ENCODE measurements at places on chromosomes 2 and 18. TPM values are rescaled to one million over a fixed set of nuclear protein-coding genes. Genes with fewer than 3 reads are reported as not detected.

The TMEM247 gene
- not detected for total RNA-seq

GRCh38 chr2:27428978-27429541, 629 bp downstream of the NRBP1 start:
- DNase-seq, result peak; percentile 67
- H3K4me1 ChIP-seq, result peaks cover 31% of the 10 kb centered on the region
- H3K36me3 ChIP-seq, result peaks cover 16% of the 10 kb centered on the region
- H3K4me3 ChIP-seq, result peak overlapping the region; percentile 98
- no peaks in the 10 kb centered on the region for H3K27me3 ChIP-seq

The NEB gene
- 0.14 TPM for total RNA-seq

GRCh38 chr18:30457156-30457555, 585.4 kb downstream of the DSC3 start:
- no peaks in the 10 kb centered on the region for H3K4me1 ChIP-seq
- no peak overlapping the region for H3K27ac ChIP-seq
- H3K36me3 ChIP-seq, result no peaks in the 10 kb centered on the region
- no peak overlapping the region for H3K4me3 ChIP-seq

The GPR45 gene
- total RNA-seq, result not detected

- H3K36me3 ChIP-seq, result no peaks in the 10 kb centered on the region
- DNase-seq, result no peak
- no peak overlapping the region for H3K27ac ChIP-seq
Measured at GRCh38 chr18:72651033-72651432, 106.9 kb upstream of the CBLN2 start.

- no peak overlapping the region for H3K4me3 ChIP-seq
- DNase-seq, result no peak
- no peaks in the 10 kb centered on the region for H3K36me3 ChIP-seq
- H3K4me1 ChIP-seq, result no peaks in the 10 kb centered on the region
- no peak overlapping the region for H3K27ac ChIP-seq
Measured at GRCh38 chr2:11029136-11029535, 117.4 kb downstream of the KCNF1 start.

DNA sequence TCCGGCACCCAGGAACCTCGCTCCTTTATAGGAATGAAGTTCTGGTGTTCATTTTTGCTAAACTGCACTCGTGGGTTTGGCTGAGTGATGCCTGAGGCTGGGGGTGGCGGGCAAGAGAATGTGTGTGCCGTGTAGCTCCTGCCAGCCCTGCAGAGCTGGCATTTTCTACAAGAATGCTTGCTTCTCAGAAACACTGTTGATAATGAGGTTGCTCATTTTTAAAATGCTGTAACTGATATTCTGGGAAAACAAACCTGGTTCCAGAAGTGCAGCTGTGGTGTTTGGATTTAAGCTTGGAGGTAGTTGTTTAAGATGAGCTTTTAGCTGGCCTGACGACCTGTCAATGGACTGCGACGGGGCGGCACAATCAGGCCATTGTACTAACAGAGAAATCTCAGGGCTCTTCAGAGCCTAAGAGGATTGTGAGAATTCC, 511.9 kb upstream of the TNP1 start:
- DNase-seq, result no peak
- no peaks in the 10 kb centered on the region for H3K27me3 ChIP-seq
- H3K36me3 ChIP-seq, result no peaks in the 10 kb centered on the region
- H3K27ac ChIP-seq, result no peak overlapping the region
- H3K4me3 ChIP-seq, result no peak overlapping the region

DNA sequence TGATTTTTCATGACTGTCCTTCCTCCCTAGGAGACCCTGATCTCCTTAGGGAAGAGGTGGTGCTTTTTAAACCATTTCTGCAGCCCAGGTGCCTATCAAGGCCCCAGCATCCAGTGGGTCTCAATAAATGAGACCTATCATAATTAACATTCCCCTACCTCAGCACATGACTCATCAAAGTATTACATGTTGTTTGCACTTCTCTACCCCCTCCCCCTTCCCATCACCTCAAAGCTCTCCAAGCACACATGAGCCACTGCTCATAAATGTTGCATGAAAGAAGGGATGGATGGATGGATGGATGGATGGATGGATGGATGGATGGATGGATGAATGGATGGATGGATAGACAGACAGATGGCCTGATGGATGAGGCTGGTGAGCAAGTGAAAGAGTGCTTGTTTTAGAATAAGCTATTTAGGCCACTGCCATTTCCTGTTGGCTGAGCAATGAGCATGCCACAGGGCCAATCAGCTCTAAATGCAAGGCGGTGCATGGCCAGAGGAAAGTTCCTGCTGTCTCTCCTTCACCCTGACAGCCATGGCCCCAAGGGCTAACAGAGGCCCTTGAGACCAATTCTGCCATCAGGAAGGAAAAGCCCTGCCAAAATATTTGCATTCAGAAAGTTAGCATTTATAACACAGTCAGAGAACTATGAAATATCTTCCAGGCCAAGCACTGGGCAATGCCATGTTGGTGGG, 20.9 kb upstream of the STEAP3 start:
- no peaks in the 10 kb centered on the region for H3K36me3 ChIP-seq
- no peak for DNase-seq

The ANKRD36 gene
- 21.0 TPM for total RNA-seq

DNA sequence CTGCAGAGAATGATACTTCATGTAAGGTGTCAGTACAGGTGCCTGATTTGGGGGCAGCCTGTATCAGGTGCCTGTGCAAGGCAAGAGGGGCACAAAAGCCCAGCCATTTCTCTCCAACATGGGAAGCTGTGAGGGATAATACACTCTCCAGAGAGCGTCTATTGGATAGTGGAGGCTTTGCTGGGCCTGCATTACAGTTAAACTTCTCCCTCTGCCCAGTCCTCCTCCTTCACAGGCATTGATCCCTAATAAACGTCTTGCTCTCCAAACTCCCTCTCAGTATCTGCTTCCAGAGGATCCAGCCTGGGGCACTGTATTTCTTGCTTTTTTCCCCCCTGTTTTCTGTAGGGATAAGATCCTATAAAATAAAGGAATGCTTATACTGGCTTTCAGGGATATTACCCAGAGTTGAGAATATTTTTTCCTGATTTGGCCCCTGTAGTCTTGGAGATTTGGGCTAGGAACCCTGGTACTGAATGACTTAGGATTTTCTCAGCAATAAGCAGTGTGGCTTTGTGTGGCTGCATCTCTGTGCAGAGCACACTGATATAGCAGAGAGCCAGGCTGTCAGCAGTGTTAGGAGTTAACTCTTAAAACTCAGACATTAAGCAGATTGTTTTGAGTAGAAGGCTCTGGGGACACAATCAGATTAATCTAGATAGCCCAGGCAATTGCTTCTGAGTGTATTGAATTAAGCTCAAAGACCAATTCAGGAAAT, 330.6 kb downstream of the CYRIA start:
- no peak overlapping the region for H3K27ac ChIP-seq
- no peaks in the 10 kb centered on the region for H3K4me1 ChIP-seq
- peaks cover 4% of the 10 kb centered on the region for H3K27me3 ChIP-seq
- H3K36me3 ChIP-seq, result peaks cover 3% of the 10 kb centered on the region

GRCh38 chr2:220904015-220904414, 668.1 kb downstream of the EPHA4 start:
- H3K36me3 ChIP-seq, result no peaks in the 10 kb centered on the region
- H3K27ac ChIP-seq, result no peak overlapping the region
- no peaks in the 10 kb centered on the region for H3K4me1 ChIP-seq
- no peak overlapping the region for H3K4me3 ChIP-seq
- DNase-seq, result no peak

DNA sequence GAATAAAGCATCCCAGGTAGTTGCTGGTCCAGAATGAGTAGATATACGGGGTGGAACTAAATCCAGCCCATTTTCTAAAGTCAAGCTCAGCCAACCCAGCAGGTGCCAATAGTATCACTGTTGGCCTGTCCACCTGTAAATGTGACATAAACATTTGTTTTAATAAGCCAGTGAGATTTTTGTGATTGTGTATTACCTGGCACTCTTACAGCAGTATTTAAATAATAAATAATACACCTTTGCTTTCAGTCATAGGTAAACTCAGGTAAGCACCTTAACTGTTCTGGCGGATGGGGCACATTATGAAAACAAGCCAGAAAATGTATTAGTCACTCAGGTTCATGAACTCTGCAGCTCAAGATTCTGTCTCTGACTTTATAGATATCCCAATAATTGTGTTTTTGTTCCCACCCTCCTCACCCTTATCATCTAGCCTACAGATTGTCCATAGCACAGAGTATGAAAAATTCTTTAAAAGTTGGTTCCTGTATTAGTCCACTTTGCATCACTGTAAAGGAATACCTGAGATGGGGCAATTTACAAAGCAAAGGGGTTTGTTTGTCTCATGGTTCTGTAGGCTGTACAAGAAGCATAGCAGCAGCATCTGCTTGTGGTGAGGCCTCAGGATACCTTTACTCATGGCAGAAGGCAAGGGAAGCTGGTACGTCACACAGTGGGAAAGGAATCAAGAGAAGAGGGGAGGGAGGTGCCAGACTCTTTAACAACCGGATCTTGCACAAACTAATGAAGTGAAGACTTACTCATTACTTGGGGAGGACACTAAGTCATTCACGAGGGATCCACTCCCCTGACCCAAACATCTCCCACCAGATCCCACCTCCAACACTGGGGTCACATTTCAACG, 73.0 kb upstream of the CYRIA start:
- no peak for DNase-seq
- H3K36me3 ChIP-seq, result no peaks in the 10 kb centered on the region
- H3K4me1 ChIP-seq, result no peaks in the 10 kb centered on the region
- H3K27ac ChIP-seq, result no peak overlapping the region
- H3K27me3 ChIP-seq, result peaks cover 20% of the 10 kb centered on the region
- no peak overlapping the region for H3K4me3 ChIP-seq

The GPR75 gene
- total RNA-seq, result 0.35 TPM

DNA sequence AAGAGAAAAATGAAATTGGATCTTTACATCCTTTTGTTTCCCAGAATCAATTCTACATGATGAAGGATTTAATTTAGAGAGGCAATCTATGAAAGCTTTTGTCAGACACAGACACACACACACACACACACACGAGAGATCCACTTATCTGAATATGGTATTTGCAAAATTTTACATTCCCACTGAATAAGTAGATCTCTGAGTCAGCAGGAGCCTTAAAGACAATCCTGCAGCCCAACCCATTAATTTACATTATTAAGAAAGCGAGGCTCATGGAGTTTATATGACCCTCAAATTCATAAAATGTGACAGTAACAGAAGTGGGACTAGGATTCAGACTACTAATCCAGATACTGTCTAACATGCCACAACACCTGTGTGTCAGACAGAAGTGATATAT, 404.4 kb downstream of the NRXN1 start:
- no peak for DNase-seq
- H3K4me3 ChIP-seq, result no peak overlapping the region
- H3K27me3 ChIP-seq, result no peaks in the 10 kb centered on the region
- H3K27ac ChIP-seq, result no peak overlapping the region

DNA sequence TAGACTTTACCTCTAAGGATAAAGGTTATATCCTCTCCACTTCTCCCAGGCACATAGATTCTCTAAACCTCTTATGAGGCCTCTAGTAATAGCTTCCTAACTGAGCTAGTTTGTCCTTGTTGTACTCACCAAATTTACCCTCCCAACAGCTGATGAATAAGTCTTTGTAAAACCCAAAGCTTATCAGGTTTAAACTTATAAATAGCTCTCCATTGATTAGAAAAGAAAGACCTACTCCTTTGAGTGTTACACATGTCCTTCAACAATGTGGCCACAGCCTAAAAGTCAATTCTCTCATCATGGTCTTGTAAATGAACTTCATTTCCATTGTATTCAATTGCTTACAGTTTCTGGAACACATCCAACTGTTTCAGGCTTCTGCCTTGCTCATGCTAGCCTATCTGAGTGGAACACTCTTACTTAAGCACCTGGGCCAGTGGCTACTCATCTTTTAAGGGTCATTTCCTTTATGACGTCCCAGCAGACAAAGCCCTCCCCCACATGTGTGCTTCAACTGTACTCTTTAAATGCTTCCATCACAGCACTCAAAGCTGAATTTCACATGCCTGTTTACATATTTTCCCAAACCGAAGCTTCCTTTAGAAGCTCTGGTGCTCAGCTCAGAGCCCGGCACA, 131.6 kb downstream of the CDH2 start:
- DNase-seq, result no peak
- no peak overlapping the region for H3K4me3 ChIP-seq
- H3K27me3 ChIP-seq, result no peaks in the 10 kb centered on the region
- H3K36me3 ChIP-seq, result no peaks in the 10 kb centered on the region
- H3K27ac ChIP-seq, result no peak overlapping the region

The PLGLB2 gene
- not detected for total RNA-seq

The DYSF gene
- 0.05 TPM for total RNA-seq

The TRAK2 gene
- total RNA-seq, result 10.4 TPM

The NPHP1 gene
- 1.1 TPM for total RNA-seq

DNA sequence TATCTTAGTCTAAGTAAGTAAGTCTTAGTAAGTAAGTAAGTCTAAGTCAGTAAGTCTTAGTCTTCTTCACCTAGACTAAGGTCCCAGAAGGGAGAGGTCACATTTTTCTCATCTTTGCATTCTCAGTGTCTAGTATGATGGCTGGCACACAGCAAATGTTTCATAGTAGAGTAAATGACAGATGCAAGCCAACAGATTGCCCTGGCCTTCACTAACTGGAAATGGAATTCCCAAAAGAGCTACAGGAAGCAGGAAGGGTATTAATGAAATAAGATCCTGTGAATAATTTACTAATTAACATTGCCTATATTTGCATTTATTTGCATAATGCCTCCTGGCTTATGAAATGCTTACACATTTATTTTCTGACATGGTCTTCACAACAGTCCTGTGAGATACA, 221.6 kb downstream of the RAD51AP2 start:
- no peaks in the 10 kb centered on the region for H3K36me3 ChIP-seq
- no peaks in the 10 kb centered on the region for H3K27me3 ChIP-seq
- no peaks in the 10 kb centered on the region for H3K4me1 ChIP-seq
- H3K4me3 ChIP-seq, result no peak overlapping the region
- no peak overlapping the region for H3K27ac ChIP-seq
- DNase-seq, result no peak

The DUSP2 gene
- 429 TPM for total RNA-seq

The SP140 gene
- total RNA-seq, result 95.1 TPM

The GATA6 gene
- total RNA-seq, result not detected

GRCh38 chr18:74378179-74378682, 62.6 kb downstream of the C18orf63 start:
- H3K27me3 ChIP-seq, result no peaks in the 10 kb centered on the region
- H3K36me3 ChIP-seq, result no peaks in the 10 kb centered on the region
- peak overlapping the region; percentile 0 for H3K4me3 ChIP-seq
- DNase-seq, result peak; percentile 50

The SDC1 gene
- 0.67 TPM for total RNA-seq

DNA sequence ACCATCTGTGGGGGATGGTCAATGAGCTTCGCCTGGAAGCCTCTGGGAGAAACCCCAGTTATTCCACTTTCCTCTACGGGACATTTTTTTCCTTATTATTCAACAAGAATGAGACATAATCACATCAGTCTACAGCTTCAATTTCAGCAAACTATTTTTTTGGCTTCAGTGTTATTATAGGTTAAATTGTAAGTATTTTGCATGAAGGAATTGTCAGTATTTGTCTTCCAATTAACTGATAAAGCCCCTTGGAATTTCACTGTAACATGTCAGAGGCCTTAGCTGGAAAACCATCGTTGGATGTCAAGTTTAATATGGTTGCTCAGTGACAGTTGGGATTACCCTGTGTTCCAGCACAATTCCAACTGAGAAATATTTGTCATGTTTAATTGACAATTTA, 480.9 kb upstream of the CHST9 start:
- H3K36me3 ChIP-seq, result no peaks in the 10 kb centered on the region
- DNase-seq, result no peak
- H3K27me3 ChIP-seq, result no peaks in the 10 kb centered on the region
- H3K4me1 ChIP-seq, result no peaks in the 10 kb centered on the region

Measured in activated naive CD4-positive, alpha-beta T cell treated with anti-CD3 and anti-CD28 coated beads for 36 hours (primary cell).